Anterior cingulate cortex (tissue), 58 donors: ENCODE measurements at places on chromosomes 11 and 22.

DNA sequence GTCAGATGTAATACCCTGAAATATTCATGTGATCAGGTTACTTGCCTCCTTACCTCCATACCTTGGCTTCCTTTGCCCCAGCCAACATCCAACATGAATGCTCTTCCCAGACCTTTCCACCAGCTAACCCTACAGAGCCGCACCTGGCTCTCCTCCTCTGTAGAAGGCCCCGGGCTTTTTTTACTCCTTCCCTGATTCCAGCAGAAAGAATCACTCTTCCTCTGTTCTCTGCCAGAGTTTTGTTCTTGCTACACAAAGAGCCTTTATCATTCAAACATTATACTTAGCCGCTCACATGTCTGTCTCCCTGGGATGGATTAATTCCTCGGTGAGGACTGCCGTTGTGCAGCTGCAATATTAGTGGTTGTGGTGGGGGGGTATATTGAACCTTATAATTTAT lies 116.8 kb upstream of the GRAMD1B start:
- DNase-seq = no peak

DNA sequence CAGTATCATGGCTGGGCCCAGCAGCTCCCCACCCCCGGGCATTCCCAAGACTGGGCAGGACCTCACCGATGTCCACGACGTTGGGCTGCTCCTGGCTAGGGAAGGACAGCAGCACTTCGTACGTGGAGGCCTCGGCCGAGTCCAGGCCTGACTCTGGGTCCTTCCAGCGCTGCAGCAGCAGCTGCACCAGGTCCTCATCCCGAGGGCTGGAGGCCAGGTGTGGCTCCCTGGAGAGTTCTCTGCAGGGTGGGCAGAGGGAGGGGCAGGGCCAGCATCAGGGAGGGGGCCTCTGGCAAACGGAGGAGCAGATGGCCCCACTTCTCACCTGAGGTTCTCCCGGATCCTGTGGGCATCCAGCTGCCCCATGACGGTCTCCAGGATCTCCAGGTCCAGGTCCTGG lies 341 bp downstream of the NAALADL1 start:
- no peak for DNase-seq

GRCh38 chr11:76610871-76611475 lies 59.6 kb downstream of the LRRC32 start:
- DNase-seq = no peak

DNA sequence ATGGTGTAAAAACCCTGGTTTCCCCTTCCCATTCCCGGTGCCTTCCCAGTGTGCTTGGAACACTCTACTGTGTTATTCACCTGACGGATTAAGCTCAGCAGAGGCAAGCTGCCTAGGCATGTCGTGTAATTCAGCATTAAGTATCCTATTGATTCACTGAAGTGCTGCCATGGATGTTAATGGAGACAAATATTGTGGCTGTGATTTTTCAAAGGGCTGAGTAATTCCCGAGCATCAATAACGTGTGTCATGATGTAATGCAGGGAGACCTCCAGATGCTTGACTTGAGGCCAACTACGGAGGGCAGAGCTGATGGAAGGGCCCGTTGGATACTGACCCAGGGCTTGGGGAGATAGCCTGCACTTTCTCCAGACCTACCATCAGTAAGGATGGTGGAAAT lies 269.0 kb downstream of the ST3GAL4 start:
- no peak for DNase-seq

DNA sequence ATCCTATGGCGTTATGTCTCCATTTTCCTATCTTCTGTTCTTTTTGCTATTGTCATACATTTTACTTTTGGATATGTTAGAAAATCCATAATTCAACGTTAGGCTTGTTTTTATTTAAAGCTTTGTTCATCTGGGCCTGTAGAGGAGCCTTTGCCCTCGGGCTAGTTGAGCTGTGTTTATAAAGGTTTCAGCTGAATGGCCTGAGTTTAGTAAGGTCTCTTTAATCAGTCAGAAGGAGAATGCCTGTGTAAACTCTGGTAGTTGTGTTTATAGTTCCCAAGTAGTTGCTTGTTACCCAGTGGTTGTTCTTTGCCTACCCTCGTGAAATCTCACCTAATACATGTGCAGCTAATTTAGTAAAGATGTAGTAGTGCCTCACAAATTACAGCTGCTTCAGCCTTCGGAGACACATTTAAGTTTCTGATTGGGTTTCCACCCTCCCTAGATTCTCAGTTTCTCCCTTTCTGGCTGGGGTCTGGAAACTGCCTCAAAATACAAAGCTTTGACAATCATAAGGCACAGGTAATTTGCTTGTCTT lies 33.1 kb downstream of the MTMR3 start:
- no peak for DNase-seq

DNA sequence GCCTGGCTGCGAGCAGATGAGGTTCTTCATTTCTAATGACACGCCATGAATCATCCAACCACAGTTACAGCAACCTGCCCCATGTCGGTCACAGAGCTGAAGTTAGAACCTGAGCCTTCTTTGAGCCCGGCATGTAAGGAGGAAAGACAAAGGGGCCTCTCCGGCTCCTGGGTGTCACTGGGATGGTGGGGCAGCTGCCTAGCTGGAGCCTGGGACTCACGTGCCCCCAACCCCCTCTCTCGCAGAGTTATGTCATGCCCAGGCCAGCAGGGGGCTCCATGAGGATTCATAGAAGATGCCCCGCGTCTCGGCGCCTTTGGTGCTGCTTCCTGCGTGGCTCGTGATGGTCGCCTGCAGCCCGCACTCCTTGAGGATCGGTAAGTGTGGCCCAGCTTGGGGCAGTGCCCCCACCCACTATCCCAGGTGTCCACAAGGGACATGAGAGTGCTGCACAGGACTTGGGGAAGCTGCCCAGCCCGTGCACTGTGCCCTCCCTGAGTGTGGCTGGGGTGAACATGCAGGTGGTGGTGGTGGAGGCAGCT lies 148.5 kb downstream of the GRIK4 start:
- DNase-seq = no peak

DNA sequence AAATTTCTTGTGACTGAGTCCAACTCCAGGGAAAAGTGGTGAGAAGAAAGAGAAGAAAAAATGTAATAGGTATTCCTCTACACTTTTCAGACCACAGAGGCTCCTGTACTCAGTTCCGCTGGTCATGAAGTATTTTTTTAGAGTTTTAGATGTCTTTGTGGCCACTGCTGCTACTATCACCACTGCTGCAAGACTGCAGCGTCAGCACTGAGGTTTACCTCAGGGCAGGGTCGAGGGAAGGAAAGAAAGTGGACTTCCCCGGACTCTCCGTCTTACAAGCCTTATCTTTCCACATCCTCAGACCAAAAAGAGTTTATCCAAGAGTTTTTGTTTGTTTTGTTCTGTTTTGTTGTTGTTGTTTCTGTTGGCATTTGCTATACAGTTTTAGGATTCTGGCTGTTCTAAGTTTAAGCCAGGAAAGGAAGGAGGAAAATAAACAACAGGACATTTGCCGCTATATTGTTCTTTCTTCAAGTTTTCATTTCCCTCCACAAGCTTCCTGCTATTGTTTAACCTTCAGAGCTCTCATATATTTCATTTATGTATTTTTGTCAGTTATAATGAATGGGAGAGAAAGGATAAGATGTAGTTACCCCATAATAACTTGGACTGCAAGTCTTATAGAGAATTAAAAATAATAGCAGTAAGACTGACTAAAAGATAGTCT lies 919.3 kb downstream of the NTM start:
- DNase-seq = no peak

DNA sequence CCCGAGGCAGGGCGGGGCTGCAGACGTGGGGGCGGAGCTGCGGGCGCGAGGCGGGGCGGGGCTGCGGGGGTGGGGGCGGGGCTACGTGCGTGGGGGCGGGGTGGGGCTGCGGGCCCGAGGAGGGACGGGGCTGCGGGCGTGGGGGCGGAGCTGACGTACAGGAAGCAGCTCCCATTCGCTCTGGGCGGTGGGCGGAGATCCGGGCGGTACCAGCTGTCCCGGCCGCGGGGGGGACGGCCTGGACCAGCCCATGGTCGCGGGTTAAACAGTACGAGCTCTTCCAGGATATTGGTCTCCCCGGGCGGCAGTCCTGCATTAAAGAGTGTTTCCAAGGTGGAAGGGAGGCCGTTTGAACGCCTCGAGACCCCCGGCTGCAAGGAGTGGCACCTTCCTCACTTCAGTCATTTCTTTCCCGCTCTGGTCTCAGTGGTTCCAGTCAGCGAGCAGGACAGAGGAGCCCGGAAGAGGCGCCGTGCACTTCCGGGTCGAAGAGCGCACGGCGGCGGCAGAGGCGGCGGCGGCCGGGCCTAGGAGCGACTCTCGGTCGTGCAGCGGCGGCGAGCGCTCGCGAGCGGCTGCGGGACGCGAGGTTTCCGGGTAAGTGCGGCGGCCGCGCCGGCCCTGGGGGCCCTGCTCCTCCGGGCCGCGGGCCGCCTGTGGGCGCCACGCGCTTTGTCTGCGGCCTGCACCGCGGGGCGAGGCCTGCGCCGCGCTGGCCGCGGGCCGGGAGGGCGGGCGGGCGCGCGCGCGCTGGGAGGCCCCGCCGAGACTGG lies at the start of gene PHRF1:
TSS of gene PHRF1 (plus strand) at position 475 of the 773 bp plus-strand sequence. CDS start 5,043 bp downstream, outside the sequence.
- peak; percentile 98 for DNase-seq

DNA sequence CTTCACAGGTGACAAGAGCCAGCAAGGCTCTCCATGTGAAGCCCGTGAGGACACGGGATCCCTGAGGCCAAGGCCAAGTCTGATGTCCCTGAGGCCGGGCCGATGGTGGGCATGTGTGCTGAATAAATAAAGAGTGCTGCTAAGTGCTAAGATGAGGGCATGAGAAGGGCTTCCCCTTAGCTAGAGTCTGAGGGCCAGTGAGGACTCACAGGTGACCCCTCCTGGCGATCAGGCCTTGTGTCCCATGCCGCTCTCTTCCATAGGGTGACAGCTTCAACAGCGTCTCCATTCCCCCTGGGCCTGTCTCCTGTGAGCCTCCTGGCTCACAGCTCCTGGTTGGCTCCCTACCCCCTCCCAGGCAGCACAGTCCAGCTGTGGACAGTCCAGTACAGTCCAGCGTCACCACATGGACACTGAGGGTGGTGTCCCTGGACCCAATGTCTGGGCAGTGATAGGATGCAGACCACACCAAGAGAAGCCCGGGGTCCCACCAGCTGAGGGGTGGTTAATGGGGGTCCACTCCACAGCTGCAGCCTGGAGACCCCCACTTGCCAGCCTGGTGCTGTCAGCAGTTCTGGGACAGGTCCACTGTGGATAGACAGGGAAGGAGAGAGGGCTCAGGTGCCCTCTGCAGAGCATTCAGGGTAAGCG lies 1033.2 kb downstream of the TBC1D22A start:
- DNase-seq = no peak

DNA sequence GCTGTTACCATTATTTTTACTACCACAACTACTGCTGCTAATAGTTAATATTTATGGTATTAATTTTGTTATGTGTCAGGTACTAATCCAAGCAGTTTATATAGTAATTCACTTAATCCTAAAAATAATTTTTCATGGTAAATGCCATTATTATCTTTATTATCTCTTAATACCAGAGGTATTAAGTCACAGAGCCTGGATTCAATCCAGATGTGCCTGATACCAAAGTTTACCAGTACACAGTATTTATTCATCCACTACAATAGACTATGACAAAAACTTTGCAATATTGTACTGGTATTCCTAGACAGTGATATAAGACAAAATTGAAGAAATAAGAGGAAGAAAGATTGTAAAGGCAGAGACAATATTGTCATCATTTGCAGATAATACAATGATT lies 24.5 kb downstream of the MAP6 start:
- no peak for DNase-seq

DNA sequence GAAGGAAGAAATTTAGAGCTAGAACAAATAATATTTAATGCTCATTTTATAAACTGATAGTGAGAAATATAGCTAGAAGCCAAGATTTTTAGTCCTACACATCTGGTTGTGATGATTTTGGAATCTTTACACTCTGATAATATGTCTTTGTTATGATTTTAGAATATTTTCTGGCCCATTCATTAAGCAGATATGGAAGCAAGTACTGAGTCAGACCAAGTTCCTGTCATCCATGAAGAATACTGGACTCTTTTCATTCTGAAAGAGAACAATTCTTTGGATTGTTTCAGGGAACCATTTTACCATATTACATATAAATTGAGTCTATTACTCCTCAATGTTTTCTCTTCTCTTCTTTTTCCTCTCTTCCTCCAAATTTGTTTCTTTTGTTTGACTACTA lies 227.4 kb downstream of the TMEM135 start:
- DNase-seq = no peak

GRCh38 chr11:64638829-64639228 lies 47.8 kb downstream of the SLC22A12 start:
- DNase-seq = no peak

GRCh38 chr11:91960770-91961169 lies 263.8 kb upstream of the FAT3 start:
- DNase-seq = no peak

DNA sequence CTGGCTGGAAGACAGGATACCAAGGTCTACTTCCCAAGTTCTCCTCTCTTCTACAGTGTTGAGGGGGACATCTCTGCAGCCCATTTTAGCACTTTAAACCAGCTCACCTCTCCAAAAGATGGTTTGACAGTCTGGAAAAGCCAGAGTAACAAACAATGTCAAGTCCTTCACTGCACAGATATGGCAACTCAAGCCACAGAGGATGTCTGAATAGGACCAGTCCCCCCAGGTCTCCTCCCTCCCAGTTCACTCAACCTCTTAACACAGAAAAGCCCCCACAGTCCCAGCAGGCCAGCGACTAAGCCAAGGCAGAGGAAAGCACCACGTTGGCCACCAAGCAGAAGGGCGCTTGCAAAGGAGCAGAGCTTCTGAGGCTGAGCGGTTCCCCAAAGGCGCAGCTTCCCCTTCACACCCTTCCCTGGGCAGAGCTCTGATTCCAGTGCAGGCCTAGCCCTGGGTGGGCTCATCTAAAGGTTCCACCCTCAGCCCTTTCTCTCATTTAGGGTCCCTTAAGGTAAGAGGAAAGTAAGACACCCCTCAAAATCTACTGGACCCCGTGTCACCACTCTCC lies 62.7 kb downstream of the PAK1 start:
- DNase-seq = no peak

DNA sequence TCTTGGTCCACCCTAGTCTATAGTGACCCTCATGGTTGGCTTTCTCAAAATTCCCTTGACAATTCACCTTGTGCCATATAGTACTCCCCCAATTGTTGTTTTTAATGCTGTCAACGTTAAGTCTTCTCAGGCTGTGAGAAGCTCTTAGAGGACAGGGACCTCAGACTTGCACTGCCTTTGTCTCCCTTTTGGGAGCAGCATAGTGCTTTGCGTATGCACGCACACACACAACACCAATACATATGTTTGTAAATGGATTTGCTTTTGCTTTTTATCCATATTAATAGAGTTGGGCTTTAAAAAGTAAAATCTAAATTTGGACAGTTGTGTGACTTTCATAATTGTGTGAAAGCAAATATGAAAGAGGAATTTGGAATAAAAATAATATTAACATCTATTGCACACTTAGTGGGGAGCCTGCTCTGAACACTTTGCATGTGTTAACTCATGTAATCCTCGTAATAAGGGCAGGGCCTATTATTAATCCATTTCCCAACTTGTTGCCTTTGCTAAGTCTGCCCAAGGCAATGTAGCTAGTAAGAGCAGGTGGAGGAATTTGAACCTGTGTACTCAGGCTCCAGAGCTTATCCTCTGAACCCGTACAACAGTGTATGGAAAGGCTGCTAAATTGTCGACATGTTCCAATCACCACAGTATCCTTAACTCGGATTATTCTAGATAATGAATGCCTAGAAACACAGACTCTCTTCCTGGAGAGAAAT lies 257.7 kb upstream of the NARS2 start:
- no peak for DNase-seq
